ENCODE measurements at places on chromosomes 6 and 20. TPM values are rescaled to one million over a fixed set of nuclear protein-coding genes. Genes with fewer than 3 reads are reported as not detected.

- peak overlapping the region; percentile 64 for H3K4me3 ChIP-seq
- no peaks in the 10 kb centered on the region for H3K4me1 ChIP-seq
- no peak for DNase-seq
These were observed 104.9 kb upstream of the NT5E start for GRCh38 chr6:85344996-85345395.

DNA sequence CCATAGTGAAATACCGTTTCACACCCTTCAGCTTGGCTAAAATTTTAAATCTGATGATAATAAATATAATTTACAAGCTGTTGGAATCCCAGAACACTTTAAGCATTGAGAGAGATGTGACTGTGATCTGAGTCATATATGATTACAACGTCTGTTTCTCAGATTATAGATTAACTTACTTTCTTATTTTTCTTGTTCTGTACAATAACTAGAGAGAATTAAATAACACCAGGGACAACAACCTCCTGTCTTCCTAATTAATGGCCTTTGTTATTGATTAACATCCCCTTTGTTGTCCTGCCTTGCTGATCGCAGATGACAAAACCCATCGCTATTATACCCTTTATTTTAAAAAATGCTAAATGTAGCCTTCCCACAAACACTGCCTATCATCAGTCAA, 87.8 kb upstream of the EZR start:
- no peaks in the 10 kb centered on the region for H3K27me3 ChIP-seq
- no peak overlapping the region for H3K4me3 ChIP-seq
- H3K4me1 ChIP-seq: peaks cover 15% of the 10 kb centered on the region
- peak overlapping the region; percentile 79 for H3K27ac ChIP-seq
- DNase-seq: no peak

GRCh38 chr6:35980991-35981645, 43.3 kb downstream of the SLC26A8 start:
- DNase-seq: no peak
- no peak overlapping the region for H3K27ac ChIP-seq
- no peaks in the 10 kb centered on the region for H3K4me1 ChIP-seq
- H3K36me3 ChIP-seq: no peaks in the 10 kb centered on the region
- no peak overlapping the region for H3K4me3 ChIP-seq
- H3K27me3 ChIP-seq: peaks cover 6% of the 10 kb centered on the region

GRCh38 chr6:582370-582769, 74.5 kb downstream of the HUS1B start:
- H3K4me3 ChIP-seq: peak overlapping the region; percentile 69
- peaks cover 16% of the 10 kb centered on the region for H3K4me1 ChIP-seq
- DNase-seq: no peak

- peaks cover 4% of the 10 kb centered on the region for H3K4me1 ChIP-seq
These were observed 46.2 kb downstream of the MAN1A1 start for GRCh38 chr6:119303164-119303887.

DNA sequence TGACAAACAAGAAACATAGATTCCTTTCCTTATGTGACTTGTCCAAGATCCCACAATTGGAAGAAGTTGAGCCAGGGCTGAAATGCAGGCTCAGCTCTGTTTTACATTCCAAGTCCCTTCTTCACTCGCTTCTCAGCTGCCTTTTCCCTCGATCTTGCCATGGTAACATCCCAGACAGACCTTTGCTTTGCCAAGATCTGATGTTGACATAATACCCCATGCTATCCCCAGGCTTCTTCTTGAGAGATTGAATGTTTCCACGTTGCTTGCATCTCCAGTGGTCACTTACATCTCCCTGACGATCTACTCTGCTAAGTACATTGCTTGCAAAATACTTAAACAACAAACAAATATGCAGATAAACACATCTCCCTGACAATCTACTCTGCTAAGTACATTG, 63.5 kb downstream of the TBXT start:
- no peak for DNase-seq
- H3K4me1 ChIP-seq: no peaks in the 10 kb centered on the region
- no peak overlapping the region for H3K4me3 ChIP-seq
- peaks cover 38% of the 10 kb centered on the region for H3K27me3 ChIP-seq

- no peaks in the 10 kb centered on the region for H3K36me3 ChIP-seq
- H3K27me3 ChIP-seq: peaks cover 15% of the 10 kb centered on the region
- peak overlapping the region; percentile 89 for H3K4me3 ChIP-seq
- DNase-seq: no peak
- H3K27ac ChIP-seq: peak overlapping the region; percentile 89
These were observed 54.0 kb upstream of the BTN3A2 start for GRCh38 chr6:26311012-26311384.

DNA sequence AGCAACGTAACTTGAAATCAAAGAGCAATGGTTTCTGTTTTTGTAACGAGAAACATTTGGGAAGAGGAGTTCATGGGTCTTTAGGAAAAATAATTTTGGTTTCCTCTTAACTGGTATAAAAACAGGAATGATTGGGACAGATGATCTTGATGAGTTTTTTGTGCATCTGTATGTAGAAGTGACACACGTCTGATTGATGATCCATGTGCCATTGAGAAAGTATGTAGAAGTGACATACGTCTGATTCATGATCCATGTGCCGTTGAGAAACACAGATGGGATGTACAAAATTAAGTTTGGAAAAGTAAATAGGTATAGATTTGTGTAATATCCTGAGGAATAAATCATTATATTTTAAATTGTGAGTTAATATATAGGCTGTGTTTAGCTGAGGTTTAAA, 2.1 kb downstream of the KIAA1586 start:
- H3K36me3 ChIP-seq: peaks cover 30% of the 10 kb centered on the region
- no peak for DNase-seq
- H3K4me3 ChIP-seq: peak overlapping the region; percentile 87
- peaks cover 21% of the 10 kb centered on the region for H3K4me1 ChIP-seq
- H3K27ac ChIP-seq: no peak overlapping the region

GRCh38 chr6:39524007-39524406, 201.2 kb downstream of the KIF6 start:
- no peak for DNase-seq
- H3K36me3 ChIP-seq: no peaks in the 10 kb centered on the region
- H3K4me3 ChIP-seq: no peak overlapping the region
- H3K27me3 ChIP-seq: no peaks in the 10 kb centered on the region

GRCh38 chr6:28824793-28825731, 98.7 kb downstream of the TRIM27 start:
- peaks cover 11% of the 10 kb centered on the region for H3K4me1 ChIP-seq
- H3K4me3 ChIP-seq: peak overlapping the region; percentile 67
- no peak for DNase-seq

DNA sequence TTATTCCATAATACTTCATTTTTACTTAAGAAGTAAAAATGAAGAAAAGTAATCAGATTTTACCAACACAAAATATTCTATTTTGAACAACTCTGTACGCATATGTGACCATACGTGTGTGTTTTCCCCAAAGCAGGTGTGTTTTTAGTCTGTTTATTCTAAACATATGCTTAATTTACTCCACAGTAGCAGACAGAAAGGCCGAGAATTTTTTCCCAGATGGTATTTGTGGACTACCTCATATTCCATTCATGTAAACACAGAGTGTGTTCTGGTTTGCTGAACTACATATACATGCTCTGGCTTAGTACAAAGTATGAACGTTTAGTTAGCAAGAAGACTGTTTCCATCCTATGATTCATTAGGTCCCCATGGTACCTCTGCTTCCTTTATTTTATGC, 233.3 kb upstream of the RUNX2 start:
- H3K36me3 ChIP-seq: no peaks in the 10 kb centered on the region
- no peak overlapping the region for H3K4me3 ChIP-seq
- no peak overlapping the region for H3K27ac ChIP-seq
- no peaks in the 10 kb centered on the region for H3K4me1 ChIP-seq

DNA sequence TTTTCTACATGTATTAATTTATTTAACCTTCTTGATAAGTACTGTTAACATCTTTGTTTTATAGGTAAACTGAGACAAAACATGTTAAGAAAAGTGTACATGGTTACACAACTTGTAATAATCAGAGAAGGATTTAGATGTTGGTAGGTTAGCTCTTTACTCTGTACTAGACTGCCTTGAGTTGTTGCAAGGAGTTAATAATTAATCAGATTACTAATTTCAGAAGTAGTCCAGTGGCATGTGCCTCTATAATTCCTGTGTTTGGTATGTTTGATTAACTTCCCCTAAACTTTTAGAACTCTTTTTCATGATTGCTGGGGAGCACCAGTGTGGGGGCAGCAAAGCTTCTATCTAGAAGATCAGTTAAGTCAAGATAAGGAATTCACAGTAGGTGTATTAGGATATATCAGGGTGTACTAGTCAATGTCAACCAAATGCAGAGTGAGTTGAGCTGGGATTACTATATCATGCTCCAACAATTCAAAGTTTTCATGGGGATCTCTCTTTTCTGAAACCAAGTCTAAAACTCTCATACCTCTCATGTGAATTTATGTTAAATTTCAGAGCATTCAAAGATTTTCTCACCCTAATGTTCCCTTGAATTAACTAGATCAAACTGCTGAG, 129.7 kb upstream of the AHI1 start:
- H3K4me1 ChIP-seq: peaks cover 5% of the 10 kb centered on the region
- H3K27ac ChIP-seq: no peak overlapping the region
- H3K4me3 ChIP-seq: no peak overlapping the region
- no peaks in the 10 kb centered on the region for H3K36me3 ChIP-seq
- DNase-seq: no peak

- H3K27me3 ChIP-seq: no peaks in the 10 kb centered on the region
- H3K27ac ChIP-seq: no peak overlapping the region
- H3K4me1 ChIP-seq: peaks cover 18% of the 10 kb centered on the region
- no peak for DNase-seq
These were observed 120.4 kb downstream of the ARMC2 start for GRCh38 chr6:108968325-108969316.

DNA sequence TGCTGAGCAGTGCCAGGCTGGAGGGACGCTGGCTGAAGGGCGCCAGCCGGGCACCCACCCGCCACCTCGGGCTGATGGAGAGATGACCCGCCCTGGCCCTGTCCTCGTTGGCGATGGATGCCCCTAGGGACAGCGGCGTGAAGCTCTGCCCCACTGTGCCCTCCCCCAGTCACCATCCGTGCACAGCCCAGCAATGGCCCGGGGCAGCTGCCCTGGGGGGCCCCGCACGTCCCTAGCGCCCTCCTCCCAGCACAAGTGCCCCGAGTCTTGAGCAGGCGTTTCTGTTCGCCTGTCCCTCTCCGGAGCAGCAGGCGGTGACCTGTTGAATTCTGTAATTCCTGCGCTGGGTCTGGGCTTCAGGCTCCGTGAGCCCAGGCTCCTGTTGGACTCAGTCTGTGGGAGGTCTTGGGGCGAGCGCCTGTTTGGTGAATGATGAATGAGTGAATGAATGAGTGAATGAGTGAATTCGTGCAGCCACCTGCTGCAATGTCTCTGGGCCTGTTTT, 36.8 kb upstream of the CHRNA4 start:
- no peaks in the 10 kb centered on the region for H3K36me3 ChIP-seq
- H3K27ac ChIP-seq: no peak overlapping the region
- H3K4me3 ChIP-seq: no peak overlapping the region
- peaks cover 4% of the 10 kb centered on the region for H3K4me1 ChIP-seq
- DNase-seq: no peak
- peaks cover 22% of the 10 kb centered on the region for H3K27me3 ChIP-seq

DNA sequence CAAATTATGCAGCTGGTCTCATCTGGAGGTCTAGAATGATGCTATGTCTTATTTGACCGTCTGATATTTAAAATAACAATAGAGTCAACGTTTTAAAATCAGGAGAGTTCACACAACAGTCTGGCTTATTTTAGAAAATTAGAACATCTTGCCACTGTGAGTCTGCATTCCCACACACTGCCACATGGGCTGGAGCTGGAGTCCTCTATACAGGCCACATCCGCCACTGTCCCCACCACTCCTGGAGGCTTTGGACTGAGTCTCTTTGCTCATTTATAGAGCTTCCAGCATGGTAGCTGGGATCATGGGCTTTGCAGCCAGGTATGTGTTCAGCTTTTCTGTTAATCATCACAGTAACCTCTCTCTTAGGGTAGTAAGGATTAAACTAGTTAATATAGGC, 68.8 kb upstream of the ZNFX1 start:
- no peak for DNase-seq
- no peaks in the 10 kb centered on the region for H3K36me3 ChIP-seq
- no peak overlapping the region for H3K4me3 ChIP-seq
- peaks cover 11% of the 10 kb centered on the region for H3K4me1 ChIP-seq

DNA sequence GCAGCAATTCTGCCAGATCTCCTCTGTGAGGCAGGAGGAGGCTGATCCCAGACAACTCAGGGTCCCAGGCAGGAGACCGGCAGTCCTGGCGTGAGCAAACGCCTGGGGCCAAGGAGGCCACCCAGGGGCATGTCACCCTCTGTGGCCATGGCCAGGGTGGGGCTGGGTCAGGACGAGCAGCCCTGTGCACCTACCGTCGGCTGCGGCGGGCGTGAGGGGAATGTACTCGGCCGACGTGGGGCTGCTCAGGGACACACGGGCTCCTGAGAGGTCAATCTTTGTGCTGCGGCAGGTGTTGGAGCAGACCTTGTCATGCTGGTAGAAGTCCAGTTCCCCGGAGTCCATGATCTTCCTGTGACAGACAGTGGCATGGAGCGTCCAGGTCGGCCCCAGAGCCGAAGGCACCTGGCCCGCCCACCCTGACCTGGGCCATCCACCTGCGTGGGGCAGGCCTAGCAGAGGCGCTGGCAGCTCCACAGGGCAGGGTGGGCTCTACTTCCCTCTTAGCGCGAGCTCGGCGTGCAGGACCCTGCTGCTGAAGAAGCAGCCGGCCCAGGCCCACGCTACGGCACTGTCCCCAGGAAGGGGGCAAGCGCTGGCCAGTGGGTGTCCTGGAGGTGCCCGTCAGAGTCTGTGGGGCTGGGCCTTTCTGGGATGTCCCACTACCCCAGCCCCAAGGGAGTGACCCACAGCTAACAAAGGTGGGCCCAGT, 21.5 kb upstream of the HELZ2 start:
- no peaks in the 10 kb centered on the region for H3K27me3 ChIP-seq
- no peak overlapping the region for H3K4me3 ChIP-seq
- DNase-seq: no peak
- peaks cover 8% of the 10 kb centered on the region for H3K36me3 ChIP-seq
- no peaks in the 10 kb centered on the region for H3K4me1 ChIP-seq
- H3K27ac ChIP-seq: no peak overlapping the region

GRCh38 chr20:63576311-63576710, 2.3 kb upstream of the HELZ2 start:
- peaks cover 7% of the 10 kb centered on the region for H3K27me3 ChIP-seq
- H3K4me1 ChIP-seq: peaks cover 4% of the 10 kb centered on the region
- no peak for DNase-seq
- H3K27ac ChIP-seq: peak overlapping the region; percentile 5

GRCh38 chr6:150195996-150196417, 53.2 kb downstream of the PPP1R14C start:
- H3K27ac ChIP-seq: no peak overlapping the region
- H3K4me3 ChIP-seq: no peak overlapping the region
- peaks cover 5% of the 10 kb centered on the region for H3K27me3 ChIP-seq
- peaks cover 27% of the 10 kb centered on the region for H3K4me1 ChIP-seq
- no peak for DNase-seq
- H3K36me3 ChIP-seq: peaks cover 10% of the 10 kb centered on the region

GRCh38 chr6:38272222-38272621, 367.5 kb downstream of the BTBD9 start:
- H3K4me1 ChIP-seq: peaks cover 18% of the 10 kb centered on the region
- no peak overlapping the region for H3K4me3 ChIP-seq
- H3K27ac ChIP-seq: no peak overlapping the region
- no peak for DNase-seq
- H3K36me3 ChIP-seq: no peaks in the 10 kb centered on the region

Gene GPSM3
- 3.3 TPM for total RNA-seq

Gene MYBL2
- 51.0 TPM for total RNA-seq

Gene PREX1
- 20.8 TPM for total RNA-seq

Gene PABPC1L
- total RNA-seq: 57.4 TPM

Gene ROS1
- 0.19 TPM for total RNA-seq

Gene RAMACL
- total RNA-seq: 1.5 TPM

Gene GRM1
- 0.43 TPM for total RNA-seq

Gene GGT7
- 34.3 TPM for total RNA-seq

Measured in type B pancreatic cell (in vitro differentiated cells).